ENCODE measurements at places on chromosomes 13 and 19.

DNA sequence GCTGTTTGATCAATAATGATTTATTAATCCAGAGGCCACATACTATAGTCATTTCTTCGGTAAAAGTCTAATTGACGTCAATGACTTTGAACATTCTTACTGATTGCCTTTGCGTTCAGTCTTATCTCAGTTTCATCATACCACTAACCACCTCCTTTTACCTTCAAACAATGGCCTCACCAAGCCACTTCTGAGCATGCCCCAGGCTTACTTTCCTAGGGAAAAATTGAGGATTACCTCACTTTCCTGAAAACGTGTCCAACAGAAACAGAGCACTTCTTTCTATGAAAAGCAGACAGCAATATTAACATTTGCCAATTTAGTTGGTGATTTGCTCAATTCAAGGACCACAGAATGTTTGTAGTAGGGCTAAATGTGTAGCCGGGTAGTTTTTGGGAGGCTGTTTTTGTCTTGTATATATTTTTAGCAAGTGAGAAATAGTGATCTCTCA lies 157.6 kb downstream of the KLF5 start:
- no peak for DNase-seq

DNA sequence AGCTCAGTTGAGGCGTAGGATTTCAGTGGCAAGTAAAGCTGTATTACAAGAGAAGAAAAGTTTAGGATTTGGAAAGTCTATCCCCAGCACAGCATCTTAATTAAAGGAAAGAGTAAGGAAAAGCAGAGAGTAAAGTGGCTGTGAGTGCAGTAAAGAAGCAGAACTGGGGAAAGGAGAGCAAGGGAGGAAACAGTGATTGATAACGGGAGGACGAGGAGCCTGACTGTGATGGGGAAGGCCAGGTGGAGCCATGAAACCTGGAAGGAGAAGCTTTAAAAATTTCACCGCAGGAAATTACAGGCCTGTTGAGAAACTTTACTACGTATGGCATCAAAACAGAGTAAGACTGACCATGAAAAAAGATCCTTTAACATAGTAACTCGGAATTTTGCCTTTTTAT lies 175.6 kb downstream of the SHISA2 start:
- DNase-seq: no peak

- no peak for DNase-seq
Measured at GRCh38 chr13:75422028-75422427, 59.9 kb downstream of the TBC1D4 start.

- DNase-seq: no peak
Measured at GRCh38 chr13:83895994-83896580, 13.8 kb upstream of the SLITRK1 start.

DNA sequence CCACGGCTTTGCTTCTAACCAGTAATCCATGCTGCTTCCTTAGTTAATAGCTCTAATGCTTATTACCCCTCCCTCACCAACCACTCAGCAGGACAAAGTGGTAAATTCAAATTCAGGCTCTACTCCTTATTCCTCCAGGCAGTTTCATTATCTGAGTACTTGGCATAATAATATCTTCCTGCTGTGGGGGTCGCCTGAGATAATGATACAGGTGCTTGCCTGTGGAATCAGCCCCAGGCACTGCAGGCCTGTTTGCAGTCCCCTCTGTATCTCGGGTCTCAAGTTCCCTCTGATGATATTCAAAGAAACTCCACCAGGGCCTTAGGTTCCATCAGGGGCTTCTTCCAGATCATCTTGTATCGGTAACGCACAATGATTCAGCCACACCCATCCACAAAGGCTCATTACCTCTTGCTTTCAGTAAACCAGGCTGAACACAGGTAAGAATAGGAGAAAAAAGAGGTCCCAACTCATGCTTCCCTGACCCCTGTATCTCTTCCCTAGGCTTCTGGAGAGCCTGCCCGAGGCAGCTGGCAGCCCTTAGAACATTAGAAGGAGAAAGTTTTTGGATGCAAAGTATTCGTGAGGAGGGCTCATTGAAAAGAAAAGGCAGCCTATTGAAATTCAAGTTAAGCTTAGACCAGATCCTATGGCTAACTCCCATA lies 14.3 kb upstream of the FOXO1 start:
- no peak for DNase-seq

GRCh38 chr13:75129331-75129730 lies 352.6 kb downstream of the TBC1D4 start:
- DNase-seq: no peak

- DNase-seq: peak; percentile 45
Measured at GRCh38 chr19:51365211-51365964, 800 bp downstream of the ETFB start.

DNA sequence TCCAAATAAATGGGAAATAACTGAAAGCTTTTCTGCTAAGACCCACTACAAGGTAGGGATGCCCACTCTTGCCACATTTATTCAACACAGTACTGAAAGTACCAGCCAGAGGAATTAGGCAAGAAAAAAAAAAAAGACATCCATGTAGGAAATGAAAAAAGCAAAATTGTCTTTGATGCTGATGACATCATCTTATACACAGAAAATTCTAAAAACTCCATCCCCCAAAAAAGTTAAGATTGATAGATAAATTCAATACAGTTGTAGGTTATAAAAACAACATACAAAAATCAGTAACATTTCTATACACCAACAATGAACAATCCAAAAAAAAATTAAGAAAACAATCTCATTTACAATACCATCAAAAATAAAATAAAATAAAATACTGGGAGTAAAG lies 330.4 kb downstream of the RBM26 start:
- no peak for DNase-seq

DNA sequence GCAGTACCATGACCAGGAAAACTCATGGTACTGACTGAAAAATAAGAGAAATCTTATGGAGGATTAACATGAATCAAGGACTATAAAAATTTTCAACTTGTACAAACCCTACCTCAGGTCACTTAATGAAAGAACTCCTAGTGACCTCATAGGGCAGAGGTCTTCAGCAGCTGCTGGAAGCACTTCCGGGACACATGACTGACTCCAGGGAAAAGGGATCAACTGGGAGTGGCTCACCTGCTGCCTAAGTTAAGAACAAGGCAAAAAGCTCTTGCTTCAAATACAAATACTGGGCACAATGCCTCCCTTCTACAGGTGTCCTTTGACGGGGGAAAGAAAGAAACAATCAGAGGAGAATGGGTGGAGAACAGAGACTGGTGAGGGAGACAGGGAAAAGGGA lies 18.6 kb downstream of the DOCK9 start:
- no peak for DNase-seq

DNA sequence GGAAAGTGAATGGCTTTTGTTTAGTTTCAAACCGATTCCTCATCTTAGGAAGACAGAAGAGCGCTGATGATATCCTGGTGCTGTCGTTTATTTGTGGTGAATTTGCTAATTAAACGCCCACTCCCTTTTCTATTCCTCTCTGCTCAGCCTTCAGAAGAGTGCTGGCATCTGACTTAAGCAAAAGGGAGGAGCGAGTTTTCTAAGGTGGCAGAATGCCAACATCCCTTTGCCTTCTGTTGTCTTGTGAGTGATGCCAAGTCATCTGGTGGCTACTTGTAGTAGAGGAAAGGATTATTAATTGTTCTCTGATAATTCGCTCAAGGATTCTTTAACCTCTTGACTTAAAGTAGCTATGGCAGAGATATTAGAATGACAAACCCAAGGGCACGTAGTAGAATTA lies 68.1 kb downstream of the ERCC5 start:
- DNase-seq: no peak

GRCh38 chr19:1445932-1446712 lies 3.8 kb upstream of the APC2 start:
- peak; percentile 29 for DNase-seq

- DNase-seq: no peak
Measured at GRCh38 chr13:32267836-32268439, 47.2 kb downstream of the ZAR1L start.

DNA sequence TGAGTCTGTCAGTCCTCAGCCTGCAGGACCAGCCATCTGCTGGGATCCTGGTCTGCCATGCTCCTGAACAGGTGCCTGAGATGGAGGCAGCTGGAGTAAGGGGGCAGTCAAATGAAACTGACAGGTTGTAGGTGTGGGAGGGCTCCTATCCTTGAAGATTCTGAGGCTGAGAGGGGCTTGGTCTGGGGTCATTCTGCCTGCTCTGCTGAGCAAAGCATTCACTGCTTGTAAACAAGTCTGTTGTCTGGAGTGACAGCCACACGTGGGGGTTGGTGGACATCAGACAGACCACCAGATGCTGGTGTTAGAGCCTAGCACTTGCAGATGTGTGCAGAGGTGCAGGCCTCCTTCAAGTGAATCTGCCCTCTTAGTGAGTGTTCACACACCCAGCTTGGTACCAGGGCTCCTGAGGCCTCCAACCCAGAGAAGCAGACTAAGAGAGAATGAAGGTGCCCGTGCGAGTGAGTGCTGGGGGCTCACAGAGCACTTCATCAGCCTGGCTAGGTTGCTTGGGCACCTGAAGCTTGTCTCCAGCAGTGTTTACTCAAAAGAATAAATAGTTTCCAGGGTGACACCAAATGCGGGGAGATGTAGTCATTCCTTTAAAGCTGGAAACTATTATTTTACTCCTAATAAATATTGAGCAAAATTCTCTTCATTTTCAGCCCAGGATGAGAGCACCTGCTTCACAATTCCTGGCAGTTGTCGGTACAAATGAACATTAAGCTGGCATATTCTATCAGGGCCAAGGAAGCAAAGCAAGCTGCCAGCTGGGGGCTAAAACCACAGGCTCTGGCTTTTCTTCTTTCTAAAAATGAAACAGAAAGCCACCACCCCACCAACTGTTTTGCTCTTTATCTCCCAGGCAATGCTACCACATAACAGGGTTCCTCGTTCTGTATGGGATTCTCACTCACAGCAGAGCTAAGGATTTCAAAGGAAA lies 82.3 kb downstream of the RNASEH2B start:
- no peak for DNase-seq

- DNase-seq: no peak
Measured at GRCh38 chr13:40813667-40814454, 24.4 kb downstream of the SLC25A15 start.

All from C1 segment of cervical spinal cord (tissue), 14 donors.